ENCODE measurements at places on chromosomes 1 and 21.

GRCh38 chr21:35351434-35351833 is 302.3 kb upstream of the RUNX1 start:
- DNase-seq: no peak

GRCh38 chr1:163472651-163473248 is 151.0 kb downstream of the NUF2 start:
- DNase-seq: no peak

GRCh38 chr1:225349826-225350225 is 78.0 kb downstream of the LBR start:
- DNase-seq: no peak

DNA sequence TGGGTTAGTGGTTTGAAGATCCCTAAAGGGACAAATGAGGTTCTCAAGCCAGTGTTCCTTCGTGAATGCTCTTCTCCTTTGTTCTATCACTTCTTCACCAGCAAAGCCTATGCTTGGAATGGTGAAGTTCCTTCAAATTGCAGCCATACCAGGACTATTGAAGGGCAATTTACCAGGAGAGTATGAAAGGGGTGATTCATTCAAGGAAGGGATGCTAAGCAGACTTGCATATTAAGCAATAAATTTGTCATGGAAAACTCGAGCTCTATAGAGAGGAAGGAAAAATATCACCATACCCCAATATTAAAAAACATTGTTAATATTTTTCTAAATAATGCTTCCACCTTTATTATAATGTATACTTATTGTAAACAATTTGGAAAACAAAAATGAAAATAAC is 9.3 kb upstream of the TSNAX start:
- no peak for DNase-seq

- no peak for DNase-seq
These were observed 189.6 kb downstream of the TGFBR3 start for GRCh38 chr1:91696321-91696720.

- DNase-seq: no peak
These were observed 66.4 kb upstream of the TARDBP start for GRCh38 chr1:10945991-10946509.

GRCh38 chr1:95927061-95927460 is 693.1 kb downstream of the RWDD3 start:
- DNase-seq: no peak

DNA sequence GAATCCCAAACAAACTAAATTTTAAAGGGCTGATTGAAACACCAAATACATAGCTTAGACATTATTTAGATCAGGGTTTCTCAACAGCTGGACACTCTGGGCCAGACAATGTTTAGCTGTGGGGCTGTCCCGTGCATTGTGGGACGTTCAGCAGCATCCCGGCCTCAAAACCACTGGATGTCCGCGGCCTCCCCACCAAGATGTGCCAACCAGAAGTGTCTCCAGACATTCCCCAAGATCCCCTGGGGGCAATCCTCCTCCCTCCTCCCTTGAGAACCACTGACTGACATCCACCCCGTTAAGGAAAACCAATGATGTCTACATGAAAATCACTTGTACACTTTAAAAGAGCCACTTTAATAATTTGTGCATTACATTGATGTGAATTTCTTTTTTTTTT is 38.4 kb downstream of the CLSTN1 start:
- DNase-seq: no peak

DNA sequence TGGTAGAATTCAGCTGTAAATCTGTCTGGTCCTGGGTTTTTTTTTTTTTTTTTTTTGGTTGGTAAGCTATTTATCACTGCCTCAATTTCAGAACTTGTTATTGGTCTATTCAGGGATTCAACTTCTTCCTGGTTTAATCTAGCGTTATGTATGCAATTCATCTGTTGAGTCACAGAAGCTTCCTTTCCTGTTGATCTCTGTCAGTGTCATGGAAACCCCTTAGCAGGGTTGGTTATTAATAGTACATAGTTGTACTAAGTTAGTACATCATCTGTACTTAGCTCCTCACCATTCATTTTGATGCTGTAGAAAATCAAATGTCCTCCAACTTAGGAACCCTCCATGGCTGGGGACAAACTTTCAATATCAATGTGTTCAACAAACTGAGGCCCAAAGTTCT is 51.0 kb upstream of the BARHL2 start:
- DNase-seq: no peak

DNA sequence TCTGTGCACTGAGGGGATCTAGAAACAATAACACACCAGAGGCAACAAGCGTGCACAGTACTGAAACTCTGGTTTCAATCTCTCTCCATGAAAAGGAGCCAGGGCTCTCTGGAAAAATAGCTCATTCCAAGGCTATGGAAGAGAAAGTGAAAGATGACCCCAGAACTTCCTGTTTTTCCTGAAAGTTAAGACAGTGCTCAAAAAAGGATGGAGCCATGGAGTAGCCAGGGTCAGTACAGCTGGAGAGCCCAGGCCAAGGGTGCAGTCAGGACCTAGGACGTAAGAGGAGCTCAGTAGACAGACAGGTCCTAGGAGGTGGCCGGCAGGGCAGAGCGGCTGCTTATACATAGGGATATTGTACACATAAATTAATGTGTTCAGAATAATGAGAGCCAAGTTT is 19.1 kb downstream of the NOL9 start:
- DNase-seq: no peak

DNA sequence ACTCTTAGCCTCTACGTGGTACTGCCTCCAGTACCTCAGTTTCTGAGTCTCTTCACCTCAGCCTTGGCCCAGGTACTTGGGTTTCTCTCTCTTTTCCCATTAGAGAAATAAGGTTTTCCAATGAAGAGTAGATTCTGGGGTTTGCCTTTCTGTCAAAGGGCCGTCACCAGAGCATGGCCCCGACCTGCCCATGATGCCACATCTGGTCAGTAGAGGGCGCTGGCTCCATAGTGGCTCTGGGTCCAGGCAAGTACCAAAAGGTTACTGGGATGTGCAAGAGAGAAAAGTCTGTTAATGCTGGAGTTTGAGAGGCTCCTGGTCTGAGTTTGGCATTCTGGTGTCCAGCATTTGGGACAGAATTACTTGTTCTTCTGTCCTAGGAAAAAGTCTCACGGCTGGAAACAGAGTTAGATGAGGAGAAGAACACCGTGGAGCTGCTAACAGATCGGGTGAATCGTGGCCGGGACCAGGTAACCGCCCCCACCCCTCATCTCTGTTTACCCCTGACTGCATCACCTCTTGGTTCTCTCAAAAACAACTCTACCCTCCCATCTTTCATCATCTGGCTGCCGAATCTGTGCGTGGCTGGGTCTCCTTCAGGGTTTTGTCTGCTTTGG is 5.3 kb upstream of the TUFT1 start:
- DNase-seq: peak; percentile 59

DNA sequence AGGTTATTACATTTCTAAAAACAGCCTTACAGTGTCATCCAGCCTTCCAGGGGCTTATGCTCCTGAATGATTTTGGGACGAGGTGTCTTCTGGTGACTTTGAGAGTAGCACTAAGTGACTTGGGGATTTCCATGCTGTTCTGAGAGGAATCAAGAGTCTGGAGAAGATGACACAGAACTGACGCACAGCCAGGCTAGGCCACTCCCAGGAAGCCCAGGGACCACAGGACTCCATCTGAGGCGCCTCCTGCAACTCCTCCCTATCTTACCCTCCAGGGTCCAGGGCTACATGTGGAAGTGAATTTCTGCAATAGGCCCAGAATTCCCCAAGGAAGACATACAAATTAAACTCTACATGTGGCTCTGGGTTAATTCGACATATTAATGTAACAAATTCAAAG is 92.5 kb downstream of the SLC25A24 start:
- DNase-seq: peak; percentile 30

DNA sequence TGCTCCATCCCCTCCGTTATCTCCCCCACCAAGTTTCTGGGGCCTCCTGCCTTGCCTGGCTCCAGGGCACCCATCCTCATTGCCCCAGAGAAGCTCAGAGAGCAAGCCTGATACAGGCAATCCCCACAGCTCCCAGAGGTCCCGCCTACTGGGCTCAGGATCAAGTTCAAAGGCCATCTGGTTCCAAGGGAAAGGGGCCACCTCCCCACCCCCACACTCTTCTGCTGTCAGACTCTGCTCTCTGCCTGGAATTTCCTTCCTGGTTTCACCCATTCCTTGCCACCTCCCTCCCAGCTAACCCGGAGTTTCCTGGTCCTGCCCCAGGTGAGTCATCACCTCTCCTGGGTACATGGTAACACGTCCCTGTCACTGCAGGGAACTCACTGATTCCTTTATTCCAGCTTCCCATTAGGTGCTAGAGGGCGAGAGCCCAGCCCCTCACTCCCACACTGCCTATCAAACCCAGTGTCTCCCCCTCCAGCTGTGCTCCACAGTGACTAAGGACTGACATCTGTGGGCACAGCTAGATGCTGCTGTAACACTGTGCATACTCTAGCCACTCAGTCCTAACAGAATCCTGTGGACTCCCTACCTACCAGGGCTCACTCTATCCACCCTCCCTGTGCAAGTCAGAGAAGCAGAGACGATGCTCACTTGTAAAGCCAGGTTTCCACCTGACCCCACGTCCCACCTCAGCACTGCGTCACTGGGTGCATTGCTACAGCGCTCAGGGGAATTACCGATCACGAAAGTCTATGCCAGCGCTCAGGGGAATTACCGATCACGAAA is 21.8 kb downstream of the RSPH1 start:
- DNase-seq: no peak

DNA sequence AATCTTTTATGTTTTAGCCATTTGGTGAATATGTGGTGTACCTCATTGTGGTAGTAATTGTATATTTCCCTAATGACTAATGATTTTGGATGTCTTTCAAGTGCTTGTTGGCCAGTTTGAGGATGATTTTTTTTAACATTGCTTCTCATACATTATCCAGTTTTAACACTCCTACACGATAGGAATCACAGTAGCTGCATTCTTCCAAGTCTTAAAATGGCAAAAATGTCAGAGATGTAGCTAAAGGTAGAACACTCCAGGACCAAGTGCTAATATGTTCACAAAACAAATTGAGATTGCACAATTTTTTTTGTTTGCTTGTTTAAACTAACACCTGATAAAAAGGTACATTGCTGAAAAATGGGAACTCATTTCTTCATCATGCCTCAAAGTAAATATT is 11.7 kb downstream of the USP25 start:
- no peak for DNase-seq

DNA sequence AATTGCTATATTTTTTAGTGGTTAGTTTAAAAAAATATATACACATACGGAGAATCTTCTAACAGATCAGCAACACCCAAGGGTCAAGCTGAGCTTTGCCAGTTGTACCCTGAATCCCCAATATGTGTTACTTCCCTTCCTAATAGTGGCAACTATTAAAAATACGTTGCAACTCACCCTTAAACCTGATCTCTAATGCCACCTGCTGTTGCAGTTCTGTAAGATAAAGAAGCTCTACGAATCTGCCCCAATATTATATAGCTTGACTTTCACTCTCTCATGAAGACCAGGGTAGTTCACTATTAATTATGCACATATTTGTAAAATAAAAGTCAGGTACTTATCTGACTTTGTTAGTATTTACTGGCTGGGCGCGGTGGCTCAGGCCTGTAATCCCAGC is 58.4 kb downstream of the ASH1L start:
- no peak for DNase-seq

DNA sequence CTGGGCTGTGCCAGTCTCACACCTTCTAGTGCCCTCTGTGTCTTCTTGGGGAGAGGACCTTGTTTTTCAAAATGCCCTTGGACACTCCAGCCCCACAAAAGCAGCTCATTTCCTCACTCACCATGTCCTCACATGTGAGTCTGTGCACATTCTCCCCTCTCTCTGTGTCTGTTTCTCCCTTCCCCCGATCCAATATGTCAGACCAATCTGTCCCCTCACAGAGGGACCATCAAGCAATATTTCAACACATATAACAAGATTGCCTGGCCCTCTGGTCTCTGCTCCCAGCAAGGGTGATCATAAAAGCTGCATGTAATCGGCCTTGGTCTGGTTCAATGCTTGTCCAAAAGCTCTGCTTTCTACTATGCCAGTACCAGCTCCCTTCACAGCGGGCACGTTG is 261.2 kb downstream of the MATN1 start:
- no peak for DNase-seq

DNA sequence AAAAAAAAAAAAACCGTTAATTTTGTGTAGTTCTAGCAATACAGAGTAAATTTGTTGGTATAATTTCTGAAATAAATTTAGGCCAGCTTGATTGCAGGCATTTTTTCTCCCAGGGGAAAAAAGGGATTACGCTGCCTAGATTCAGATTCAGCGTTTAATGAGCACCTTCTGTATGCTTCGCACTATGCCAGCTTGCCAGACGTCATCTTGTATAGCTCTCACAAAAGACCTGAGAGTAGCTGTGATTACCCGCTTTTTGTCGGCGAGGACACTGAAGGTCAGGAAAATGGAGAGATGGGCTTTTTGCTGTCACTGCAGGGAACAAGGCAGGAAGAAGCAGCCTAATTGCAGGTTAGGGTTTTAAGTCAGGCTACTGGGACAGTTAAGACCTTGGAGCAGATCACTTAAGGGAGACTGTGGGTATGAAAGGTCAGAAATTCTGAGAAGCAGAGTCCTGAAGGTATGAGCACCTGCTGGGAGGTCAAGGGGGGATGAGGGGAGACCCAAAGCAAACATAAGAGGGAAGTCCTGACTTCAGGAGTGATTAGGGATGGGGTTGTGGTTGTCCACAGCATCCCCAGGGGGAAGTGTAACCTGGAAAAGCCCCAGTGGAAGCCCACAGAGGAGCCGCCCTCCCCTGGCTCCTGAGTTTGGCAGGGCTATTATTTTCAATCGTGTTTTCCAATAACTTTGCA is 39.0 kb downstream of the TMCC2 start:
- DNase-seq: no peak

DNA sequence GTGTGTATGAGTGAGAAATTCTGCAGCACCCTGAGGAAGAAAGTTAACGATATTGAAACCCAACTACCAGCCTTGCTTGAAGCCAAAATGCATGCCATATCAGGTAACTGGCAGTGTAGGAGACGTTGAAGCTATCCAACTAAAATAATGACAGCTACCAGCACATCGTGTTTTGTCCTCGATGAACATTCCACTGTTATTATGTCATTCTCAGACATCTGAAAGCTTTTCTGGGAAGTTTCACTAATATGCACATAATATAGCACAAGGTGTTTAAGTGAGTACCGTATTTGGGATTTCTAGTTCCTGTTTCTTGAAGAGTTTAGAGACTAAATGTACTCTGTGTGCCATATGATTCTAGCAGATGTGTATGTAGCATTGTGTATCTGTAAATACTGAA is 173.5 kb downstream of the DISC1 start:
- no peak for DNase-seq

DNA sequence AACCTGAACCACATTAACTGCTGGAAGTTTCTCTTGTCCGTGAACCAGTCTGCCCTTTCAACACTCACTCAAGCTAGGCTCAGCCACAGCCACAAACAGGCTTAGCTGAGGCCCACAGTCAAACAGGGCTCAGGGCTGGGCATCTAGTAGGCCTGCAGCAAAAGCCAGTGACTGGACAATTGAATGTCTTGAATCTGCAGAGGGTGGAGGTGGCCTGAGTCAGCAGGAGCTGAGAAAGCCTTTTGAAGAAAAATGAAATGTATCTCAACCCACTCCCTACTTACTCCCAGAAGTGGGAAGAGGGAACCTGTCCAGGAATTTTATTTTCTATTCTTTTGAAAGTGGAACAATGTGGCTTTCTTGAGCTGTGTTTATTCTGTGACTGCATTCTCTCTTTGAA is 95.4 kb downstream of the PTPRU start:
- DNase-seq: no peak

Measured in activated CD4-positive, alpha-beta T cell treated with anti-CD3 and anti-CD28 coated beads, Interleukin-2, amount 50 U/mL, for 24 hours (primary cell).